ENCODE measurements at places on chromosomes 12 and 14. TPM values are rescaled to one million over a fixed set of nuclear protein-coding genes. Genes with fewer than 3 reads are reported as not detected.

Gene HOXC4
- total RNA-seq, result not detected

Gene MEG3
- total RNA-seq, result not detected

GRCh38 chr12:3536096-3536875 is 45.3 kb downstream of the PRMT8 start:
- no peak for DNase-seq

DNA sequence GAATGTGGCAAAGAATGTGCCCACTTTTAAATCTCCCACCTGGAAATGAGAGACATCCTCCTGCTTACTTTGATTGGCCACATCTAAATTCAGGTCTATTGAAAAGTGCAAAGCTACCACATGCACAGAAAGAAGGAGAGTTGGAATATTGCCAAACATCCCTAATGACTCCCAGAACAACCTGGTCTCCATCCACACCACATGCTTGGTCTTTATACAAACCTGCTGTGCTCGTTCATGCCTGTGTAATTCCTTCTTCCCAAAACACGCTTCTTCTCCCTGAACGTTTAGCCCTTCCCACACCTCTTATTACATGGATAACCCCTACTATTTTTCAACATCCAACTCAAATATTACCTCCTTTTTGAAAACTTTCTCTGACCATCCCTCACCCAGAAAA is 66.2 kb upstream of the BCL2L14 start:
- DNase-seq, result no peak

DNA sequence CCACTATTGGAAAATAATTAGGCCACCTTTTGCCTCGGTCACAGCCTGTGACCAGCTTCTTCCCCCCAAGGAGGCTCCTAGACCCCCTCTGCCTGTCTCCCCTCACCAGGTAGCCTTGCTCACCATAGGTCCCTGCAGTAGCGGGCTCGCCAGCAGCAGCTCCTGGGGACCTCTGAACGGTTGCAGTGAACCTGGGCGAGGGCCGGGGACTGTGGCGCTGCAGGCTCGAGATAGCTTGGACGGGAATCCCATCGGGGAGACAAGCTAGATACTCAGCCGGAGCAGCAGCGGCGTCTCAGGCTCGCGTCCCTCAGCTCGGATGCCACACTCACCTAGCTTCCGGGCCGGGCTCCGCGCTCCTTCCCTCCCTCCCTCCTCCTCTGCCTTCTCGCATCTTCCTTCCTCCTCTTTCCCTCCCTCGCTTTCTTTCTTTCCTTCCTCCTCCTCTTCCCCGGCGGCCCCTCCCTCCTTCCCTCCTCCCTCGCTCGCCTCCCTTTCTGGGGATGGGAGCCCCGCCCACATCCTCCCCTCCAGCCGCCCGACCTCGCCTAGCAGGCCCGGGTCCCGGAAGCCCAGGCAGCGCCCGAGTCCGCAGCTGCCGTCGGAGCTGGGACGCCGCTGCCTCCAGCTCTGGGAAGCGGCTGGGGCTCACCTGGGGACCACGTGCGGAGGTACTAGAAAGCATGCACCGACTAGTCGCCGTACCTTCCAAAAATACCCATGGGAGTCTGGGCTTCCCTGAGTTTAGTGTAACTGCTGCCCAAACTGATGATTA is at the start of gene BMP4:
BMP4 (minus strand) TSS at position 399 of the 775 bp plus-strand sequence. CDS start 4,603 bp downstream, outside the sequence.
- peak; percentile 97 for DNase-seq

- DNase-seq, result peak; percentile 27
Observed at GRCh38 chr12:97875064-97875463, 412.5 kb downstream of the RMST start.

GRCh38 chr14:32657081-32657480 is 281.6 kb upstream of the NPAS3 start:
- no peak for DNase-seq

DNA sequence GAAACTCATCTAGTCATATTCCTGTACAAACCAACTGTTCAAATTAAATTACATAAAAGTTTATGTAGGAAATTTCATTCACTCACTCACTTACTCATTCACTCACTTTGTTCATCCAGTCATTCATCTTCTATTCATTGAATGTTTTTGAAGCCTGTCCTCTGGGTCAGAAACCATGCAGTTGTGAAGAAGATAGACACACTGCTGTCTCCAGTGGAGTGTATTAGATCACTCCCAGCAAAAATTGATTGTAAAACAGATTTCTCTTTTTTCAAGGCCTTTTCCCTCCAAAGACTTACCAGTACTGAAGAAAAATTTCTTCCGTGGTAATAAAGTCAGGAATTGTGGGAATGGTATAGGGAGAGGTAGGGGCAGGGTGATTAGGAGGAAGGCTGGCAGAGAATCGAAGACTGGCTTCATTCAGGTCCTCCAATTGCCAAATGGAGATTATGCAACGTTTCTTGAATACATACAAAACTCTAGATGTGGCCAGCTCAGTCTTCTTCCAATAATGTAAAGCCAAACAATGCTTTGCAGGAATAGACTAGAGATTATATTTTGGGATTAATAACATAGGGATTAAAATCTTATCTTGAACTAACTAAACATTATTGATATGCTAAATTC is 9.1 kb downstream of the LRRK2 start:
- DNase-seq, result no peak

DNA sequence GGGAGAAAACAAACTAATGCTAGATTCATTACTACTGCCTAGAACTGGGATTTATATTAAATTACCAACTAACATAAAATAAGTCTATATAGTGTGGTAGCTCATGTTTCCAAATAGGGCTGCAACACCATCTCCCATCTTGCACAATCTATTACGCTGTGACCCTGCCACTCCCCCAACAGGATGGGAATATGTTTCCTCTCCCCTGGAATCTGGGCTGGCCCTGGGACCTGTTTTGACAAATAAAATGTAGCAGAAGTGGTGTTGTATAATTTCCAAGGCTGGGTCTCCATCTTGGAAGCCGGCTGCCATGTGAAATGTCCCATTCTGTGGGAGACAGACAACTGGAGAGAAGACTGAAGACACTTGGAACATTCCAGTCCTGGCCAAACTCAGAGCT is 45.6 kb upstream of the FERMT2 start:
- DNase-seq, result no peak

DNA sequence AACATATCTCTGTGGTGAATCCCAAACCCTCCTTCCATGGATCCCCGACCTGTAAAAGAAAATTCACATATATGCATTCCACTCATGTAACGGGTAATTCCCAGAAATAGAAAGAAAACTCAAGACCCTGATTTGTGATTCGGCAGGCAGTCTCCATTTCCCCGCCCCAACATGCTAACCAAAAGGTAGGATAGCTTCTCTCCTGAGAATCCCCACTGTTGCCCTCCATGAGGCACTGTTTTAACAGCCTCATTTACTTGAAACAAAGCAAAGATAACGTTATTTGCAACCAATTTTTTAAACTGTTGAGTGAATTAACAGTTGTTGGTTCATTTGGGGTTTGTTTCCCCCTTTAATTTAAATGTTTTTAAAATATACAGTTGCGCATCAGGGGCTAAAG is 774 bp upstream of the SLC2A13 start:
- DNase-seq, result peak; percentile 23

Measured in GM23338 (cell line).